Omental fat pad (tissue), 4 donors: ENCODE measurements at places on chromosomes 2 and 18. TPM values are rescaled to one million over a fixed set of nuclear protein-coding genes. Genes with fewer than 3 reads are reported as not detected.

Gene MCFD2
- total RNA-seq, result 118 TPM

Gene LIMS3
- total RNA-seq, result 2.2 TPM

Gene FHOD3
- total RNA-seq, result 2.8 TPM

Gene KLHL14
- total RNA-seq, result 0.24 TPM

Gene TYW5
- total RNA-seq, result 5.6 TPM

Gene SMPD4
- total RNA-seq, result 21.8 TPM

Gene SRSF7
- total RNA-seq, result 119 TPM

Gene ZNF892
- total RNA-seq, result 2.9 TPM

Gene SCN3A
- 0.72 TPM for total RNA-seq

Gene TSPYL6
- not detected for total RNA-seq

Gene ZC3H8
- total RNA-seq, result 26.0 TPM
